ENCODE measurements at places on chromosomes 6 and 20.

DNA sequence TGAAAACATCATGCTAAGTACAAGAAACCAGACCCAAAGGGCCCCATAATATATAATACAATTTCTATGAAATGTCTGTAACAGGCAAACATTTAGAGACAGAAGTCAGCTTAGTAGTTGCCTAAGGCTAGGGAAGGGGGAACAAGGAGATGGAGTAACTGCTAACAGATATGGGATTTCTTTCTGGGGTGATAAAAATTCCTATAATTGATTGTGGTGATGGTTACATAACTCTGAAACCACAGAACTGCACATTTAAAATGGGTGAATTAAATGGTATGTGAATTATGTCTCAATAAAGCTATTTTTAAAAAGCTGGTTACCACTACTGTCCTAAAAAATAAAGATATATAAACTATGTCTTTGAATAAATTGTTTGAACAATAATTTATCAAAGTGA, 3.2 kb downstream of the CEP162 start:
- DNase-seq: no peak

DNA sequence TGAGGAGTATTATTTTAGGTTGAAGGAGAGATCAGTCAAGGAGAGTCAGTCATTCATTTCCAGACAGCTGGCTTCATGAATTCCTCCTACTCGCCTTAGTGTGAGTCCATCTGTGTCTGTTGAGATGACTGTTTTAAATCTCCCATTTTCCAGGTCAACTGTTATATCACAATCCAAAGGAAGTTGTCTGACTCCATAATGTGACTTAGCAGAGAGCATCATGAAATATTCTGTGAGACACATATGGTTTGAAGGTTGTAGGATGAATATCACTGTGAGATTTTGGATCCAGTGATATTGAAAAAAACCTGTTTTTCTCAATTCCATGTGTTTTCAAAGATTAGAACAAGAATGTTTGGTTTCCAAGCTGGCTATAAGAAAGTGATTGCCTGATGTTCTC, 530.2 kb upstream of the MAN1A1 start:
- no peak for DNase-seq

DNA sequence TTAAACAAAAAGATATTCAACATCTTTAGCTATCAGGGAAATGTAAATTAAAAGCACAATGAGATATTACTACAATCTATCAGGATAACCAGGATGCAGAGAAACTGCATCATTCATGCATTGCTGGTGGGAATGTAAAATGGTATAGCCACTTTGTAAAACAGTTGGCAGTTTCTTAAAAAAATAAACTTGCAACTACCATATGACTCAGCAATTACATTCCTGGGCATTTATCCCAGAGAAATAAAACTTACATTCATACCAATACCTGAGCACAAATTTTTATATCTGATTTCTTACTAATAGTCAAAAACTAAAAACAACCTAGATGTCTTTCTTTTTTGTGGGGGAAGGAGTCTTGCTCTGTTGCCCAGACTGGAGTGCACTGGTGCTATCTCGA, 190.3 kb upstream of the TAB2 start:
- no peak for DNase-seq

- DNase-seq: no peak
Measured at GRCh38 chr20:10876558-10876957, 202.8 kb upstream of the JAG1 start.

- no peak for DNase-seq
Measured at GRCh38 chr20:51379601-51380341, 162.7 kb downstream of the NFATC2 start.

GRCh38 chr20:13883425-13883824, 98.6 kb downstream of the NDUFAF5 start:
- DNase-seq: no peak

- no peak for DNase-seq
Measured at GRCh38 chr6:36413489-36414480, 26.3 kb upstream of the ETV7 start.

GRCh38 chr6:28838634-28839442, 84.9 kb downstream of the TRIM27 start:
- DNase-seq: peak; percentile 43

DNA sequence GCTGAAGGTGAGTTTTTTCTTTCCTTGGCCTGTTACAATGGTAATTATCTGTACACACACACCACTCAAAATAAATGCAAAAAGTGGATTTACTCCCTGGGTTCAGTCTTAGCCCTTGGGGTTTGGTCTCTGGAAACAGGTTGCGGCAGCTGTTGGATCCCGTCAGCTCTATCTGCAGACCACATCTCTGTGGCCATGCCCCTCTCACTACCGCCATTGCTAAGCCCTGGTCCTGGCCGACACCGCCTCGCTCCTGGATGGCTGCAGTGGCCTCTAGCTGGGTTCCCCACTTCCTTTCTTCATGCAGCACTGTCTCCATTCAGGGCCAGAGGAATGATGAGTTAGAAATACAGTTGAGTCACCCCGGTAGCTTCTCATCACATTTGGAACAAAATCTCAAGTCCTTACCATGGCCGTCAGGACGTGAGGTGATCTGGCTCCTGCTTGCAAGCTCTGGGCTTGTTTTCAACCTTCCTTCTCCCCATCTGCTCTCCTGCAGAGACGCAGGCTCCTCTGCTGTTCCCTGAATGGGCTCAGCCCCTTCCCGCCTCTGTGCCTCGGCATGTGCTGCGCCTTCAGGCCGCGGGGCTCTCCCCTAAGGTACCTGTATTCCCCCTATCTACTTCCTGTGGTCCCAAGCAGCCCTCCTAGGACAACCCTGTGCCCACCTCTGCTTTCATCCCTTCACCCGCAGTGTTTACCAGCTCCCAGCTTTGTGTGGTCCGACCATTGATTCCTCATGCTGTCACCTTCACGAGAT, 38.0 kb downstream of the EFCAB8 start:
- no peak for DNase-seq

DNA sequence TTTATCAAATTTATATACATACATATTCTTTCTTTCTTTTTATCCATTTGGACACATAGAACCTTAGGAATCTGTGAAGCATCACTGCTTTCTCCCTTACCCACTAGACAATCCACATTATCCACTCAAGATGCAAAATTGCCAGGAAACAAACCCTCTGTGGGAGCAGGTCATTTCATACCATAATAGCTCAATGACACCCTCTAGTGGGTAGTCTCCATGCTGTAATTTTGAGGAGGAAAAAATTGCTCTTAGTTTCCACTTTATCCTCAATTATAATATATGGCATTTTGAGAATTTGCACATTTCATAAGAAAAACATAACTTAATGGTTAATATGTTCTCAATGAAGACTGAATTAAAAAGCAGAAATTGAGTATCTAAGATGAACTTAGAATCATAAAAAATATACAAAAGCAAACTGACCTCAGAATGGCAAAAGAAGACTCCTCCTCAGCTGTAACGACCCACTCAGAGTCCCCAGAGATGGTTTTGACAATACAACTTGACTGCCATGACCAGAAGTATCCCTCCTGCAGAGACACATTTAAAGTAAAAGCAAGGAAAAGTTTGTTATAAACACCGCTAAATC, 164.1 kb downstream of the FRK start:
- DNase-seq: no peak

DNA sequence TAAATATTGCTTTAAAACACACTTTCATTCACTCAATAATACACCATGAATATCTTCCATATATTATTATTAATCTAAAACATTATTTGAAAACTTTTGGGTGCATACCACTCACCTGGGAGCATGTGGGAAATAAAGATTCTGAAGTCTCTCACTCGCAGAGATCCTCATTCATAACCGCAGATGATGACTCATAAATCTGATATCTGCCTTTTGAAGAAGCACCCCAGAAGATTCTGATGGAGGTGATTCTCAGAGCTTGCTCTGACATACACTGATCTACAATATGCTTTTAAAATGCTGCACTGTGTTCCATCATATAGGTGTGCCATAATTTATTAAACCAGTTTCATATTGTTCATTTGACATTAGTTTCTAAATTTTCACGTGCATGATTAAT, 135.0 kb upstream of the SGK1 start:
- DNase-seq: no peak

DNA sequence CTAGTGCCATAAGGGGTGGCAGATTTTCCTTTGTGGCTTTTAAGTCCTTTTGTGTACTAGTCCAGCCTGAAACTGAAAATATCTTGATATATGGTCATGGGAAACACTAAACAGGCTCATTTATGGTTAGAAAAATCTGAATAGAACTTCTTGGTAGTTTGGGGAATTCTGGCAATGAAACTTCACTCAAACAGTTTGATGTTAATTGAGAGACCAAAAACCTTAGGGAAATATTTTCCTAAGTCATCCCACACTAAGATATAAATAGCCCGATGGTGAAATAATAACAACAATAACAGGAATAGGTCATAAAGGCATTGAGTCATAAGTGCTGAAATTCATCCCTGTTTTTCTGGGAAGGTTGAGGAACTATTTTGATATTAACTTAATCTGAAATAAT, 146.2 kb upstream of the SMLR1 start:
- DNase-seq: no peak

DNA sequence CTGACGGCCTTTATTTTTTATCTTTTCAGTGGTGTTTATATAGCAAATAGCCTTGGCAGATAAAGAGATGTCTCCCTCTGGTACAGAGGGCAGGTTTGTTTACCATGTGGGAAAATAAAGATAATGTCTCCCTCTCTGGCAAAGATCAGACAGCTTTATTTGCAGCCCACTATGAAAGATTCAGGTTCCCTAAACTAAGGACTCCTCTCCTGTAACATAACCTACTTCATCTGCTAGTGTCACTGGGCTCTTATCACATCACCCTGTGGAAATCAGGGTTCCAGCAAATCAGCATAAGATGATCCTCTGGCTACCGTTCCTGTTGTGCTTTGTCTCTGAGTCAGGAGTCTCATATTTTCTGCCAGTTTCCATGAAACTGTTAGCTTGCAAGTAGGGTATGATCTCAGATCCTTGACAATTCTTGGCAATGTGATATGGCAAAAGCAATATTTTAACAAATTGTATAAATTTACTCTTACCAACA, 3.1 kb downstream of the FBXL4 start:
- no peak for DNase-seq

- no peak for DNase-seq
Measured at GRCh38 chr6:104955491-104955890, 1.4 kb upstream of the LIN28B start.

DNA sequence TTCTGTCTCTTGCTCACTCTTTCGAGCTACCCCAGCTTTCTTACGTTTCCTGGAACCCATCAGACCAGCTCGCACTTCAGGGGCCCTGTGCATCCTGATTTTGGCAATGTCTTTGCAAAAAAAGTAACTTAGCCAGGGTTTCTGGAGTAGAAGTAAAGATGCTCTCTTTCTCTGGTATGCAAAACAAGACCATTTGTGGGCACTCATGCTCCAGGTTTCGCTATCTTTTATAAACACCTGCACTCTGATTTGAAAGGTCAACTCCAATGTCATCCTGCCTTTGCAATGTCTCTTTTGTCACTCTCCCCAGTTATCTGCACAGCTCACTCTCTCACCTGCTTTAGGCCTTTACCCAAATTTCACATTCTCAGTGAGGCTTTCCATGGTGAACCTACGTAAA, 869.1 kb downstream of the QKI start:
- no peak for DNase-seq

DNA sequence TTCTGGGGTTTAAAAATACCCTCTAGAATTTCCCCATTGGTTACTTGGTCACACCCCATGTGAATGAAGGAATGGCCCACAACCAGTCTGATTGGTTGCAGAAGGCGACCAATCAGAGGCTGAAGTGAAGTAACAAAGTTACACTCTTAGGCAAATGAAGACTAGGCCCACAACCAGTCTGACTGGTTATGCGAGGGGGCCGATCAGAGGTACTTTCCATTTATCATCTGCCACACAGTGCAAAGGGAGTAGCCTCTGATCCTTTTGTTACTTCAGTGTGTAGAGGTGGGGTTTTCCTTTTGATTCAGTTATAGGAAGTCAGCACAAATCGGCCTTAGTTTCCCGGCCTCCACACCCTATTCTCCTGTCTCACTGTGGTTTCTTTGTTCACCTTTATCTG, 61.2 kb upstream of the SGK1 start:
- DNase-seq: no peak

- no peak for DNase-seq
Measured at GRCh38 chr6:152184917-152185574, 377.6 kb downstream of the ESR1 start.
